H9 (cell line): ENCODE measurements at places on chromosomes 5 and 9. TPM values are rescaled to one million over a fixed set of nuclear protein-coding genes. Genes with fewer than 3 reads are reported as not detected.

FBXW11 gene
- 84.0 and 85.3 TPM in 2 replicates for total RNA-seq

TXNDC8 gene
- total RNA-seq, result not detected in 2 replicates

TAS2R1 gene
- total RNA-seq, result not detected in 2 replicates

PCDHB5 gene
- total RNA-seq, result 2.8 and 2.9 TPM in 2 replicates

NXNL2 gene
- total RNA-seq, result 0.33 and 0.57 TPM in 2 replicates

SPATA31A3 gene
- total RNA-seq, result 0.35 and 0.46 TPM in 2 replicates

IQGAP2 gene
- 22.5 and 23.2 TPM in 2 replicates for total RNA-seq

GRCh38 chr5:158351485-158352125, 492.7 kb upstream of the CLINT1 start:
- no peak for DNase-seq

GRCh38 chr5:119366540-119366881, 10.7 kb downstream of the TNFAIP8 start:
- no peak for DNase-seq

DNA sequence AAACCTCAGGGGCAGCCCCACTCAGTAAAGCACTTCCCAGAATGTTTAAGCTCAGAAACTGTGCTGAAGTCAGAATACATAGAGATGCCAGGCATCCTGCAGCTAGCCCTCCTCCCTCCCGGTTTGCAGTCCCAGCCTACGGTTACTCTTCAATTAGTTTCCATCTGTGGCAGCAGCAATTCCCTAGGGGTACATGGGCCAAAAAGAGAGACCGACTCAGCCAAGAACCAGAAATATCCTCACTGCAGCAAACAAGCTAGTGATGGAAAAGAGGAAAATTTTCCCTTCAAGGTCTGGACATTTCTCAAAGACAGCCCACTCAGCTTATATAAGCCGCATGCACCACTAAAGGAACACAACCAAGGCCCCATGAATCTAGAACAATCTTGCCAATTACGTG, 89.1 kb upstream of the PPP2R2B start:
- no peak for DNase-seq

GRCh38 chr9:121781145-121781548, 129.7 kb downstream of the DAB2IP start:
- peak; percentile 13 for DNase-seq

- no peak for DNase-seq
These were observed 46.3 kb downstream of the AP3S1 start for GRCh38 chr5:115888027-115888426.

- no peak for DNase-seq
These were observed 68.2 kb upstream of the SPTLC1 start for GRCh38 chr9:92183449-92183848.

- DNase-seq, result no peak
These were observed 257.3 kb downstream of the FBXL17 start for GRCh38 chr5:108124596-108124995.

GRCh38 chr5:37808945-37809344, 30.9 kb downstream of the GDNF start:
- DNase-seq, result no peak

DNA sequence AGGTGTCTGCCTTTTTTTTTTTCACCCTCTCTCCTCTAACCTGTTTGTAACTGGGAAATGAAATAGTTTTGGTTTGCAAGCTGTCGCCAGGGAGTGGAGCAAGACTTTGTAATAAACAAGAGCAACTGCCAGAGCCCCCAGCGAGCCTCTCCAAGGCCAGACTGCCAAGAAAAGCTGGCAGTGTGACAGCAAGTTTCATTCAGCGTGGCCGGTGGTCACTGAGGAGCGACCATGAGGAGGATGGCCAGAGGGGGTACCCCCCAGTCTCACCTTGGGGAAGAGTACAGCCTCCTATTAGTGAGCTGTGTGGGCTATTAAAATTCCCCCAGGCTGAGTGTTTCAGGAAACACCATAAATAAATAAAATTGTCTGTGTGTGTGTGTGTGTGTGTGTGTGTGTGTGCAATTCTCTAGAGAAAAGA, 49.9 kb downstream of the ZFAND5 start:
- peak; percentile 27 for DNase-seq

- DNase-seq, result no peak
These were observed 12.9 kb upstream of the F2RL1 start for GRCh38 chr5:76805821-76806505.

GRCh38 chr9:19799784-19800183, 10.9 kb upstream of the SLC24A2 start:
- peak; percentile 50 for DNase-seq

DNA sequence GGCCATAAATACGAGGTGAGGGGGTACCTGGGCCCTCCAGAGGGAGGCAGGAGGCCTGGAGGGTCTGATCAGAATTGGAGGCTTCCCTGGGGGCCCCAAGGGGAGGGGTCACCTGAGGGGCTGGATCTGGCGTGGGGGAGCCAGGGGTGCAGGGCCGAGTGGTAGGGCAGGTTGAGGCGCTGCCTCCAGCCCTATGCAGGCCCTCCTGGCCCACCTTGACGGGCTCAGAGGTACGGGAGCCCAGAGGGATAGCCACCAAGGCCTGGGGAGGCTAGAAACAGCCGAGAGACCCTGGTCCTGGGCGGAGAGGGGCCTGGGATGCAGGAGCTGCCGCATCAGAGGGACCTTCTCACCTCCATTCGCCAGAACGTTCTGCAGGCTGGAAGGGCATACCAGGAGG, 24.3 kb downstream of the LHX3 start:
- DNase-seq, result no peak

DNA sequence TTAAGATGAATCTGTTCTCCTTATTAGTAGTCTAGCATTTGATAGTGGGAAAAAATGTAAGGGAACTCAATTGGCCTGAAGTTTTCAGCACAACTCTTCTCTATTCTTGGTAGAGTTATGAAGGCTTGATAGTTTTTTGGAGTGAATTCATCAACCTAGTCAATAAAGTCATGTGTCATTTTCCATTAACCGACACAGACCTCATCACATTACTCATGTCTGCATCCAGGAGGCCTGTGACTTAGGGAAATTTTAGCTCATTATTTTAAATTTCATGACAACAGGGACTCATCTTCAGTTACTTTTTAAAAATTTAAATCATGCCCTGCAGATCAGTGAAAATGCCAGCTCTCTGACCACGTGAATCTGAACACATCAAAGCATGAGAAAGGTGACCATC, 63.3 kb downstream of the ADAMTS16 start:
- DNase-seq, result no peak

GRCh38 chr5:105150323-105150722, 1587.7 kb upstream of the NUDT12 start:
- no peak for DNase-seq

GRCh38 chr9:123157221-123157620, 111.2 kb downstream of the STRBP start:
- DNase-seq, result no peak

DNA sequence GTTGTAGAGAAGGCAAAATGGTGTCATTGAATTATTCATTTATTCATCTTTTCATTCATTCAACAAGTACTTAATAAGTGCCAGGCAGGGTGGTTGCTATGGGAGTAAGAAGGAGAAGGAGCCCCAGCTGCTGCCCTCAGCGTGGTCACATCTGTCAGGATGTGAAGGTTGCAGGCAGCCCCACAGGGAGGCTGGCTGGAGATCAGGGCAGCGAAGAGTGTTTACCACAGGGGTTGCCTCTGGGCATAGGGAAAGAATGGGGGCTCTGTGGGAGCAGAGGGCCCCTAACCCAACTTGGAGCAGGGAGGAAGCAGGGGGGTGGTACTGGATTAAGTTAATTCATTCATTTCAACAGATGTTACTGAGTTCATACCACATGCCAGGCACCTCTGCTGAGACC, 6.0 kb downstream of the PCDH12 start:
- no peak for DNase-seq

DNA sequence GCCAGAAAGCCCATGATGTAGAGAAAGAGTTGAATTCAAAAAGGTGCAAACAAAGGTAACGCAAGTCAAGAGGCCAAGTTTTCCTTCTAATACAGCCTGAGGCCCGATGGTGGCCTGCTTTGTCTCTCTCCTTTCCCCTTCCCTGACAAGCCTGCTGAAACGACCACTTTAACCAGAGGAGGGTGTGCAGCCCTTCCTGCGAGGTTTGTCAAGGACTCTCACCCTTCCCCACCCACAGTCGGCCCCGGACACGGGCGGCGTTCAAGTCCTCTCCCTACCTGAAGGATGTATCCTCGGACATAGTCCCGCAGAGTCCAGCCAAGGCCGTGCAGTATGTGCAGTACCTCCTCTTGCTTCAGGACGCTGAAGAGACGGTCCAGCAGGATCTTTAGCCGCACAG, 318.2 kb downstream of the BNC2 start:
- DNase-seq, result no peak
